ENCODE measurements at places on chromosomes 12 and 14. TPM values are rescaled to one million over a fixed set of nuclear protein-coding genes. Genes with fewer than 3 reads are reported as not detected.

The VCPKMT gene
- 17.3 TPM for total RNA-seq

The GSC gene
- 0.35 TPM for total RNA-seq

The TAC3 gene
- total RNA-seq, result not detected

- DNase-seq, result no peak
These were observed 948.3 kb upstream of the NOVA1 start for GRCh38 chr14:27546111-27546510.

DNA sequence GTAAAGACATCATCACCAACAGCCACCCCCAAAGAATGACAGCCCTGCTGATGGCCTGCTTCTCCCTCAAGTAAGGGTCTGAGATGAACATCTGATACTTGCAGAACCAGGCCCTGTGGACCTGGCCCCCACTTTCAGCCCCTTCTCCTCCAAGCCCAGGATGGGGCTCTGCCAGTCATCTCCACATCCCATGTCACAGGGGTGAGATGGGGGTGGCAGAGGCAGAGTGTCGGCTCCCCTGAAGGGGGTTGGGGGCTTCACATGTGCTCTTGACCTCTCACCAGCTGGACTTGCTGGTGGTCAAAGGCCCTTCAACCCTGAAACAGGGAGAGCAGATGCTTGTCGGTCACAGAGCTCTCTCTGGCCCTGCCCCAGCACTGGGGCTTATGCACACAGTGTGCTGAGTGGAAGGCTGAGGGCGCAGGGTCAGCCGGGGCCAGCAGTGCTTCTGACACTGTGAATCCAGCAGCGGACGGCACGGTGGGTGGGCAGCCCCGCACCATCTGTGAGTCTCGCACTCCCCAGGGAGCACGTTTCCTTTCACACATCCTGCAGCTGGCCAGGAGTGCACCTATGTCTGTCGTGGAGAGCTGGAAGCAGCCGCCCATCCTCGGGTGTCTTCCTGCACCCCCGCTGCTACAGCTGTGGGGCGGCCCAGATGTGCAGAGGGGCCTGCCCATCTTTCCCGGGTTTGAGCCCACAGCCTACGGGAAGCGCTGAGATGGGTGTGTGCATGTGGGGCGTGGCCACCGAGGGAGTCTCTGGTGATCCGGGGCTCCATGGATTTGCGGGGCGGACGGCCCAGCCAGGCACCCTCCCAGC lies 94.3 kb downstream of the ADGRD1 start:
- no peak for DNase-seq

DNA sequence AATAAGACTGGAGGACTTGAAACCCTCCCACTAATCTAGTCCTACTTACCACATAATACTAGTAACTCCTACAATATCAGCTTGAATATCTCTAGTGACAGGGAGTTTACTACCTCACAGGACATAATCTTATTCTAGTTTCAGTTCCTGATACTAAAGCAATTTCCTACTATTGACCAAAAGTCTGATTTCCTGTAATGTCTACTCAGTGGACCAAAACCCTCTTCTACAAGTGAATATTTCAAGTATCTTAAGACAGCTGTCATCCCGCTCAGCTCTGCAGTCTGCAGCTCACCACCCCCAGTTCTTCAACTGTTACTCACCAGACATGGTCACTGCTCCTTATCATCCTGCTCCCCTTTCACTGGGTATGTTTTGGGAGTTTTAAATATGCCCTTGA lies 70.8 kb upstream of the TMCC3 start:
- DNase-seq, result no peak

GRCh38 chr14:26594148-26594547 lies 3.7 kb downstream of the NOVA1 start:
- no peak for DNase-seq

- DNase-seq, result no peak
These were observed 14.4 kb downstream of the ERP27 start for GRCh38 chr12:14923944-14924343.

DNA sequence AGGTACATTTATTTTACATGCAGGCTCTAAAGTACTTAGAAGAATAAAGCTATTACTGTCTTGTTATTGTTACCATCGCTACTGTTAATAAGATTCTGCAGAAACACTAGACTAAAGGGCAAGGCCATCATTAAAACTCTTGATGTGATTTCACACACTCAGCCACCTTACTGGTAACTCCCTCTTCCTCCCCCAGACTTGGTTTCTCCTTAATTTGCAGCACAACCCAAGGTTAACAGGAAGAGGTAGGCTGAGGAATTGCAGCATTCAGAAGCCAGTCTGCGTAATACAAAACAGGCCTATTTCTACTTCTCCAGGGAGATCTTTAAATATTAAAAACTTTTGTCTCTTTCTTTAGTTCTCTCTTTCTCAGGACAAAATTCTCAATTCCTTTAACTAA lies 210.3 kb downstream of the BTG1 start:
- no peak for DNase-seq

Measured in CD4-positive, alpha-beta memory T cell (primary cell).